ENCODE measurements at places on chromosomes 3 and 15.

DNA sequence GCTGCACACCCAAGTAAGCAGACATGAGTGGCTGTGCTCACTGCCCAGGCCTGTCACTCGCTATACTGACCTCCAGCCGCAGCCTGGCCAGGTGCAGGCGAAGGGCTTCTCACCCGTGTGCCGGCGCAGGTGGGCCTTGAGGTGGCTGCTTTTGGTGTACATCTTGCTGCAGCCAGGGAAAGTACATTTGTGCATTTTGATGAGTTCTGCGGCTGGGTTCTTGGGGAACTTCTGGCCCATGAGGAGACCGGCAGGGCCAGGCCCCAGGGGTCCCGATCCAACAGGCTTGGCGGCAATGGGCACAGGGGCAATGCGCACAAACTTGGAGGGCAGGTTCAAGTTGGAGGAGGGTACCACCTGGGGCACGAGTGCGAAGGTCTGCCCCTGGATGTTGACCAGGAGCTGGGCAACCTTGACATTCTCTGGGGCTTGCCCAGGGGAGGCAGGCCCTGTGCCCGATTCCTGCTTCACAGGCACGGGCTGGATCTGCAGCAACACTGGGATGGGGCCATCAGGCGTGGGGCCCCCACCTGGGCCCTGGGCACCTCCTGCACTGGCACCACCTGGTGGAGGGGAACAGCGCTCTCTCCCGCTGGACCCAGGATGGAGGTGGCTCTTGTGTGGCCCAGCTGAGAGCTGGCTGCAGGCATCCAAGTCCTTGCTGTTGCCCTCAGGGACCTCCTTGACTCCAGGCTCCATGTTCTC, 5.3 kb downstream of the KLF15 start:
- DNase-seq = peak; percentile 18

- no peak for DNase-seq
Observed at GRCh38 chr3:193841581-193841980, 248.6 kb downstream of the OPA1 start.

GRCh38 chr15:76164602-76165001, 104.8 kb downstream of the TMEM266 start:
- no peak for DNase-seq

GRCh38 chr3:120567370-120568201, 28.6 kb upstream of the NDUFB4 start:
- no peak for DNase-seq

DNA sequence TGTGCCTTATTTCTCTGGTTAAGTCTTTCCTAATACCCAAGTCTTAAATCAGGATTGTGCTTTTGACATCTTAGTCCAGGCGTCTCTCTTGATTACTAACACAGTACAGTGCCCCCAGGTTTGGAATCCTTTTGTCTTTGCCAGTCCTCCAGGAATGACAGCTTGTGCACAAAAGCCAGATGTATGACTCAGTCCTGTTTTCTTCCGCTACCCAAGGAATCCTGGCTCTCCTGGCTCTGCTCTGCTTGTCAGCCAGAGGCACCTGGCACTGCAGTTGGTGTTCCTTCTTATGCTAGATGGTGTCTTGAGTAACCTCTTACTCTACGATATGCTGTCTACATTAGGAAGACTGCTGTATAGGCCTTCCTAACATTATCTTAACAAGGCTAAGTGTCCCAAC, 728.2 kb upstream of the NECTIN3 start:
- DNase-seq = no peak

GRCh38 chr3:129182390-129183185, 1.1 kb downstream of the CNBP start:
- no peak for DNase-seq

- no peak for DNase-seq
Observed at GRCh38 chr3:31297726-31298298, 234.9 kb upstream of the STT3B start.

- DNase-seq = no peak
Observed at GRCh38 chr3:5348229-5348902, 160.9 kb downstream of the EDEM1 start.

DNA sequence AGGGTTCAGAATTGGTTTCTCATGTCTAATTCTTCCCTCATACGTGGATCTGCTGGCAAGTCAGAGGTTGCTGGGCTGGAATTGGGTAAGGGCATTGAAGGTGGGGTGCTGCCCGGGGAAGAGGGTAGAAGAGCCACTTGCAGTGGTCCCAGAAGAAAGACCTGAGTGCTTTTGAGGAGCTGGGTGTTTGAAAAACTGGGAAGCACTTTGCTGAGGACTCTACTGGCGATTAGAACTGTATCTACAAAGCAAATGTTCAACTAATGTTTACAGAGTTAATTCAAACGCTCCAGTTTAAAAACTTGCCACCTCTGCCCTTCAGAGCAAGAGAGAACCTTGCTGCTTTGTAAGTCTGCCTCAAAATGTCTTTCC, 21.9 kb downstream of the TRIM71 start:
- DNase-seq = no peak

Measured in tibial artery (tissue), 4 donors.